ENCODE measurements at places on chromosomes 7 and 10.
A peak's percentile ranks its signal among the peaks of the same experiment; 100 is the strongest.

DNA sequence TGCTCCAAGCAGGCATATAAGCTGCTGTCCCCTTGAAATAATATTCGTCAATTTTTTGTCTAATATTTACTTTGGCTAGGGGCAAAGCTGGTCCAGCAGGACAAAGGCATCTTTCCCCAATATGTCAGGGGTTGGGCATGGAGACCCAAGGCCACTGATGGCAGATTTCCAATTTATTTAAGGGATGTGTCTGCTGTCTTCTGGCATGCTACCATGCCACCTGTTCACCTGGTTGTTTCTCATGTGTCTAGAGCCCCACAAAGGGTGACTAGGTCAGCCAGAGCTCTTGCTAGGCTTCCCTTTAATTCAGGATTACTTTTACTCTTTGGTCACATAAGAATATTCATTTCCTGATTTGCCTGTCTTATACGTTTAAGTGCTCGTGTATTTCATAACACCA, 22.1 kb upstream of the SYPL1 start:
- DNase-seq, result no peak

DNA sequence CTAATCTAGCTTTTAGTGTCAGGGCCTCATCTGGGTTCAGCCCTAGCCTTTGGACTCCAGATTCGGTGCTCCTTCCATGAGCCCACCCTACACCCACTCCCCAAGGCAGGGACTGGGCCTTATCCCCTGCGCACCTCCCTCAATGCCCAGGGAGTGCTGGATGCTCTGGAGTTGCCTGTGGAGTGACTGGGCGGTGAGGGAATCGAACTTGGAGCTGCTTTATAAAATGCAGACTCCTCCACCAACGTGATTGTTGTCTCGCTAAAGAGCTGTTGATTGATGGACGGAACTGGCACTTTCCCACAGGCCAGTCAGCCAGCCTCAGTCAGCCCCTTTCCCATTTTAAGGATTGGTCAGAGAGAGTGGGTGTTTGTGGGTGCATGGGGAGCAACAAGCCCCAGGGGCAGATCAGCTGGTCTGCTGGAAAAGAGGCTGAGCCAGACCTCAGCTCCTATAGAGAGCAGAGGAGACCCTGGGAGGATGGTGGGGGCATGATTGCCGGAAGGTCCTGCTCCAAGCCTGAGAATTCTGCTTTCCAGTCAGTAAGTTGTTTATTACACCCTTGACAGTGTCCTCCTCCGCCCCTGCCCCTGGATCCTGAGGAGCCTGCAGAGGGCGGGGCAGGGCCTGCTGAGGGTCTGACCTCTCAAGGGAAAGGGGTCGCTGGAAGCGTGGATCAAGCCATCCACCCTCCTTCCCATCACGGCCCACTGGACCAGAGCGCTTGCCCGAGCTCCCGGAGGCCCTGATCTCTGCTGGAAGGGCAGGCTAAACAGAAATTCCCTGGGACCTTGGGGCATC, 16.7 kb downstream of the UNC5B start:
- no peak for DNase-seq

DNA sequence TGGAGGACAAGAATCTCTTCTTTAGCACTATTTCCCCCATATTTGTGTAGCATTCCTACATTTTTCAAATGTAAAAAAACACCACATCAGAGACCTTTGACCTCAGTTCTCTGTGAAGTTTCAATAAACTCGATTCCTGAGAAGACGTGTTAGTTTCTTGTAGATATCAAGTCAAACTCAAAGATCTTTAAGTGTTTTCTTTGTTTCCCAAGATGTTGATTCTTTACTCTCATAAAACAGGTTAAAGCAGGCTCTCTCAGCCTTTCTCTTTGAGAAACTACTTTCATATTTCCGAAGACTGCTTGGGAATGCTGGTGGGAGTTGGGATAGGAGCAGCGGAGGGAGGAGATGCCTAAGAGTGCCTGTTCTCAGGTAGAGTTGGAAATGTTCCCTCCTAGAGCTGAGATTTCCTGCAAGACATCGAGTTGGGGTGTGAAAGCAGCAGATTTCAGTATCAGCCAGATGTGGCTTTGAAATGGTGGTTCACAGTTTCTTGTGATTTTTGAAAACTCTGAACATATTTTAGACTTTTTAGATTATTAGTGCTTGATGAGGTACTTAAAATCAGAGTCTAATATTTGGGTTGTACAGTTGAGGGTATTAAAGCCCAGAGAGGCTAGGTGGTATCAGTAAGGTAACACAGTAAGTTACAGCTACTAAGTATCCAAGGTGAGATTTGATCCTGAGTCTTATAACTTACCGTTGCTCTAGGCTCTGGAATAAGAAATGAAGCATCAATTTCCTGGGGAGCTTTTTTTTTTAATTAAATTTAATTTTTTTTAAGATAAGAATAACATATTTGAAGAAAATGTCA, 13.9 kb downstream of the ADK start:
- no peak for DNase-seq

DNA sequence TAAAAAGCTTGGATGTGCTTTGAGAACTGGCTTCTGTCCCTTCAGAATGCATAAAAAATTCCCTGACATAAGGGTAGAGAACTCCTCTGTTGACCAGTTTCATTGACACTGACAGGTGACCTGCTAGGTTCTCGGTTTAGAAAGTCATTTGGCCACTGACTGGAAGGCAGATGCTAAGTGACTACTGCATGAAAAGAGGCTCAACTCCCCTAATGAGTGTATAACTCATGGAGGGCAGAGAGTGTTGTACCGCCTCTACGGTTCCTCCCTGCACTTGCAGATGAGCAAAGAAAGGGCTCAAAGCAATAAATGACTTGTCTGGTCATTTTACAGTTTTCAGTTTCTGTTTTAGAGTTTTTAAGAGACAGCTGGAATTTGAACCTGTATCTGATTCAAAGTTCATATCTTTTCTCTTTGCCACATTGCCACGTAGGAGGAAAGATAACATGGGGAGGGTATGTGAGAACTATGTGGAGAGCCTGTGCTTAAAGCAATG, 2.9 kb upstream of the FGL2 start:
- DNase-seq, result no peak

DNA sequence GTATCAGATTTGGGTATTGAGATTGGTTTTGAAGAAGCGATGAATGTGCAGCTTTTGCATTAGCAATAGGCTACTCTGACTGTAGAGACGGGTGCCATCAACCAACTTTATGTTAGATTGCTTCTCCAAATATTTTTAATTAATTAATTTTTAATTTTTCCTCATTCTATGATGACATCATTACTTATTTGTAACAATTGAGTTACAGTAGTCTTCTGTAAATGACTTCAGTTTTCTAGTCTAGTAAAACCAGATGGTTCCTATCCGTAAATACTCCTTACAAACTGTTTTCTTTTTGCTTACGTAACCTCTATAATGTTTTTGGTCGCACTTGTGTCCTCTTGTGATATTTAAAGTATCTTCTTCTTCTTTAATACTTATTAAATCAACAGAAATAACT, 118.1 kb downstream of the ZNF736 start:
- no peak for DNase-seq

GRCh38 chr7:98354511-98355249, 46.2 kb downstream of the BAIAP2L1 start:
- DNase-seq, result peak; percentile 92

Data from RWPE2 (cell line).